ENCODE measurements at places on chromosomes 1 and 21. TPM values are rescaled to one million over a fixed set of nuclear protein-coding genes. Genes with fewer than 3 reads are reported as not detected.

GRCh38 chr1:64956733-64957441 is 9.5 kb downstream of the JAK1 start:
- no peak for DNase-seq

DNA sequence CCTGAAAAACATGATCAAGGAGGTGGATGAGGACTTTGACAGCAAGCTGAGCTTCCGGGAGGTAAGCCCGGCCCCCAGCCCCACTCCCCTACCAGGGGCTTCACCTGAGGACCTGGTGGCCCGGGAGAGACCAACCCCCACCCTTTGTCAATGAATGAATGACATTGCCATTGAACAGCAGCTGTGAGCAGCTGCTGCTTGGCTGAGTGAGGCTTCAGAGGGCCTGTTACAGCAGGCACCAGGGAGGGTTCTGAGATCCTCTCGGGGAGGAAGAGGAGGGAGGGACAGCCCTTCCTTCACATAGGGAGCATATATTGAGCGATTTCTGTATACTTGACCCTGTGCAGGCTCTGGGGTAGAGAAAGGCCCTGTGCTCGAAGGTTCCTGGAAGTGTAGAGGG is 12.3 kb upstream of the CTRC start:
- no peak for DNase-seq

DNA sequence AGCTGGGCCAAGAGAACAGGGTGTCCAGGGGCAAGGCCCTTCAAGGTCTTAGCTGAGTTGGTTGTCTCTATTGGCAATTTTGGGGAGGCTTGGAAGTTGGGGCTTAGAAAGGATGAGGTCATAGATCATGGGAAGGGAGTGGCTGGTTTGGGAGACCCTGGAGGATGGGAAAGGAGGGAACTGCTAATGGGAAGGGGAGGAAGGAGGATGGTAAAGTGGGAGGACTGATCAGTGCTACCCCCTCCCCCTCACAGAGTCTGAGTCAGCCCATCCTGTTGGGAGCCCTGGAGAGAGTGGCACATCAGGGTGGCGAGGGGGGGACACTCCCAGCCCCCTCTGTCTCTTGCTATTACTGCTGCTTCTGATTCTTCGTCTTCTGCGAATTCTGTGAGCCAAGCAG is 5.1 kb downstream of the EFNA4 start:
- no peak for DNase-seq

DNA sequence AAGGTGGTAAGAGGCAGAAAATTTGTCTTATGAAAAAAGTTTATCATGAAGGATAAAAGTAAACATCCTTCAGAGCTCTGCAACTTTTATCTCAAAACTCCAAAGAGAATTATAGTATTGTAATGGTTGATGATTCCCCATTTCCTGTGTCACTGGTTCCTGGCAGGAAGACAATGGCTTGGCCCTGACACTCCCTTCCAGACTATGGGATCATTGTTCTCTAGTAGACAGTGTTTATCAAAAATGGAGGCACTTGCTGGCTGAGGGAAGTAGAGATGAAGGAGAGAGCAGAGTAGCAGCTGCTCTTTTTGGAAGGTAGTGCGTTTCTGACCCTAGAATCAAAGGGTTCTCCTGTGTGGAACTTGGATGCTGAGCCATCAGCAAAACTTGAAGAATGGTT is 145.9 kb upstream of the ATP1B1 start:
- DNase-seq = no peak

- DNase-seq = peak; percentile 93
Observed at GRCh38 chr1:226034482-226034881, 28.0 kb upstream of the H3-3A start.

- no peak for DNase-seq
Observed at GRCh38 chr21:37877171-37877570, 39.1 kb downstream of the KCNJ6 start.

DNA sequence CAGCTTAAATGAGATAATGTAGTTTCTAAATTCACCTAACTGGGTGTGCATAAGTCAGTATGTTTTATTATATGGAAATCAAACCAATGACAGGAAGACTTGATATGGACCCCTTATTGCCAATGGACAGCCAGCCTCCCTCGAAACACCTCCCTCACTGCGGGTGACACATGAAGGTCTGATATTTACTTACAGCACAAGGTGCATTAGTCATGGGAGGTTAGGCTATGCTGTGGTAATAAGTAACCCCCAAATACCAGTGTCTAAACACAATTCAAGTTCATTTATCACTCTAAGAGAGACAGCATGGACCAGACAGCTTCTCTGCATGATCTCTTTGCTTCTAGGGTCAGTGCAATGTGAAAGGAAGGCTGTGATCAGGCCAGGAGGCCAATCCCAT is 126.0 kb upstream of the KCNJ6 start:
- DNase-seq = no peak

- DNase-seq = no peak
Observed at GRCh38 chr1:106254748-106255147, 801.7 kb upstream of the PRMT6 start.

GRCh38 chr1:45403718-45404117 is 63.5 kb upstream of the MUTYH start:
- DNase-seq = no peak

- DNase-seq = no peak
Observed at GRCh38 chr1:229845410-229846138, 219.5 kb downstream of the URB2 start.

GRCh38 chr1:78902641-78903040 is 103.9 kb downstream of the ADGRL4 start:
- no peak for DNase-seq

DNA sequence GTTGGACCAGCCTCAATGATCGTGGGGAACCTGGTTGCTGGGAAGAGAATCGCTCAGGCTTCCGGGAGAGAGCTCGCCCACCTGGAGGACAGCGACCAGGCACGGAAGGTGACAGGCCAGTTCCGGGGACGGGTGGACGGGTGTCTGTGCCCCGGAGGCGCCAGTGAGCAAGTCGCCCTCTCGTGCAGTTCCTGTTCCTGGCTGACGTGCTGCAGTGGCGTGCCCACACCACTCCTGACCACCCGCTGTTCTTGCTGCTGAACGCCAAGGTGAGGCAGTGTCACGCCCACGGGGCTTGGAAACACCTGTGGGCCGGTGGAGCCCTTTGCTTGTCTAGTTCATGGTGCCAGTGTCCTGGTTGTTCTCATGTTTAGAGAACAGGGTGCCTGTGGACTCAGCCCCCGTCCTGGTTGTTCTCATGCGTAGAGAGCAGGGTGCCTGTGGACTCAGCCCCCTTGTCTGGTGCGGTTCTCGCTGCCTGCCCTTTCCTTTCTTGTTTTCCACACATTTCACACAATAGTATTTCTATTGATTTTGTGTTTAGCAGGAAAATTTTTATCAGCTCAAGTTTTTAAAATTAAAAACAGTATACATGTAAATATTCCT is 53.1 kb downstream of the S100B start:
- peak; percentile 71 for DNase-seq

- no peak for DNase-seq
Observed at GRCh38 chr1:28577052-28577678, 14.9 kb upstream of the RAB42 start.

DNA sequence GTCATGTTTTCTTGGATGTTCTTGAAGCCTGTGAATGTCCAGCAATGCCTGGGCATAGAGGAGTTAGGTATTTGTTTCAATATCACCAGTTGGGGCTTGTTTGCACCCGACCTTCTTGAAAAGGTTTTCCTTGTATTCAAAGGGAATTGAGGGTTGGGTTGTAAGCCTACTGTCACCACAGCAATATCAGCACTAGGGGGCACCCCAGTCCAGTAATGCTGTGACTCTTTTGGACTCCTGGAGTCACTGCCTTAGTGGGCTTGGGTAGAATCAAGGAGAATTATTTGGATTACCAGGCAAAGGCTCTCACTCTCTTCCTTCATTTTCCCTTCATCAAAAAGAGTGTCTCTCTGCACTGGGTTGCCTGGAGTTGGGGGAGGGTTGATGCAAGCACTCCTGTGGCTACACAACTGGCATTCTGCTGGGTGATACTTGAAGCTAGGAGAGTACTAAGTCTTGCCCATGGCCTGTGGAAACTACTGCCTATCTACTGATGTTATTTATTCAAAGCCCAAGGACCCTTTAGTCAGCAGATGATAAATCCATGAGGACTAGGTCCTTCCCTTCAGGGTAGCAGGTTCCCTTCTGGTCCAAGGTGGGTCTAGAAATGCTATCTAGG is 34.5 kb downstream of the OR10R2 start:
- DNase-seq = peak; percentile 24

DNA sequence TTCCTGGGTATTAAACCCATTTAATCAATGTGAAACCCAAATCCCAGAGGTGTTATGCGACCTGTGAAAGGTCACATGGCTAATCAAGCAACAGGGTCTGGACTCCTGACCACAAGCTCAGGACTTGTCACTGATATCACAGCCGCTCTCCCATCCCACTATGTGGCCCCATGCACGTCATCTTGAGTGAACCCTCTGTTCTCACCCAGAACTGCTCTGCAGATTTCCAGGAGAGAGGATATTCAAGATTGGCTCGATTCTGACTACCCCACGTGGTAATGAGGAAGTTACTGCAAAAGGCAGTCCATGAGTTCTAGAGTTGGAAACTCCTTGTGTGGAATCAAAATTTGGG is 173.5 kb upstream of the ETV3 start:
- no peak for DNase-seq

GRCh38 chr1:65011983-65012382 is 45.6 kb upstream of the JAK1 start:
- no peak for DNase-seq

DNA sequence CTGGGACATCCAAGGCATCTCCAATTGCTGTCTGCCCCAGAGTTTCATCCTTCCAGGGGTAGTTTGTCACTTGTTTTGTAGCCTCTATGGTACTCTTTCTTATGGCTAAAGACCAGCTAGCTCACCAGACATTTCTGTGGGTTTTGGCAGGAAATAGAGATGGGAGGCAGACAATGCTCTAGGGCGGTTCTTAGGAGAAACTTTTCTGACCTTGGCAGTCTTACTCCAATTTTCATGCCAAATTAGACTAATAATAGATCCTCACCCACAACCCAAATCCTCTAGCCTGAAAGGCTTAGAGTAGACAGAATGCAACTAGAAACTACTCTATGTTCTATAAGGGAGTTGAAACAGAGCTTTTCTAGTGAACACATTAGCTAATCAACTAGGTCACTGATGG is 69.8 kb downstream of the LRIG2 start:
- DNase-seq = no peak

GRCh38 chr21:34878501-34878900 is 170.6 kb downstream of the RUNX1 start:
- no peak for DNase-seq

- no peak for DNase-seq
Observed at GRCh38 chr1:98119796-98120195, 199.0 kb upstream of the DPYD start.

DNA sequence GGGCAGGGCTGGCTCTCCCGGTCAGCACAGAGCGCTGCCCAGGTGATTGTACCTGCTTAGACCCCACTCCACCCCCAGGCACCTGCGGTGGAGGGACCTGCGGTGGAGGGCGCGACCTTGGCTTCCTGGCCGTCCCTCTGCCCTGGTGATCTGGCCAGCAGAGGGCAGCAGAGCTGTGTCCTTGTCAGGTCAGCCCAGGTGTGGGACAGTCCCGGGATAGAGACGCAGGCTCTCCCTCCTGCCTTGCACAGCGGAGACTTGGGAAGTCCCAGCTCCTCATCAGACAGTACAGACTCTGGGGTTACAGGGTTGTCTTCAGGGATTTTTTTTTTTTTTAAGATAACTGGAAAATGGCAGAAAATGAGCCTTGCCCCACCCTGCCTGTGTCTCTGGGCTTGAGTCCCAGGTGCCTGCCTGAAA is 10.0 kb downstream of the SLX9 start:
- DNase-seq = peak; percentile 89

DNA sequence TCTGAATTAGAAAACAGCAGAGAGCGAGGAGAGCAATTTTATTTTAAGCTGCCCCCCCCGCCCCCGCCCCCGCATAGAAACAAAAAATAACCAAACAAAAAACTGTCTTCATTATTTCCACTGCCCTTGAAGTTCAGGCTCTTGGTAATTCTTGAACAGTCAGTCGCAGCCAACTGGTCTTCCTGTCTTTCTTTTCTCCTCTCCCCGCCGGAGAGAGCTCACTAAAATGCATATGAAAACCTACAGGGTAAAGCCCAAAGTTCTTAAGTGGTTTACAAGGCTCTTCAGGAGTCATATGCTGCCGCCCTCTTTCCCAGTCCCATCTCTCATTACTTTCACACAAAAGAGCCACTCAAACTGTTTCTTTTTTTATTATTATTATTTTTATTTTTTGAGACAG is 1.1 kb upstream of the ANKRD35 start:
- DNase-seq = no peak

DNA sequence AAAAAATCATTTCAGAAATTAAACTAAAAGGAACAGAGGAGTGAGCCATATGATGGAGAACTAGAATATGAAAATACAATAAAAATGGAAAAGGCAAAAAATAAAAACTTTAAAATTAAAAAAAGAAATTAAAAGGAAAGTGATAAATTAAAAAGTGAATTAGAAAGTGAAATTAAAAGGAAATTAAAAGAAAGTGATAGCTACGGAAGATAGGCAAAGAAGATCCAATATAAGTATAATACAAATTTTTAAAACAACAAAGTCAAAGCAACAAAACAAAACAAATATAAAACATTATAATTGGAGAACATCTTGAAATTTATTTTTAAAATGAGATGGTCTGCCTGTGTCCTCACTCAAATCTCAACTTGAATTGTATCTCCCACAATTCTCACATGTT is 165.8 kb downstream of the GPATCH2 start:
- no peak for DNase-seq

DNA sequence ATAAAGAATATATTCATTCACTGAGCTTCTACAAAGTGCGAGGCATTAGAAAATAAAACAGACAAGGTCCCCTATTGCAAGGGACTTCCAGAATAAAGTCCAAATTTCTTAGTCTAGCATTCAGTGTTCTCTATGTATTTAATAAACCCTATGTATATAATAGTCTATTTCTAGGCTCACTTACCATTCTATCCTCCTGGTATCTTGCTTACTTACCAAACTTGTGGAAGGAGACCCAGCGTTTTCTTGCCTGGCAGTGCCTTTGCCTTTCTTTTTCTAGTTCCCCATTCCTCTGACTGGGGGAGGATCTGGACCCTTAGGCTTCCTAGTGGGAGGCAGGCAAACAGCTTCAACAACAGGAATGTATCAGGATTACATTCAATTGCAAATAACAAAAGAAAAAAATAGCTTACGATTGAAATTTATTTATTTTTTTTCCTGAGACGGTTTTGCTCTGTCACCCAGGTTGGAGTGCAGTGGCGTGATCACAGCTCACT is 690 bp upstream of the RNF19B start:
- DNase-seq = no peak

GRCh38 chr1:17833661-17834501 is 78.7 kb downstream of the ACTL8 start:
- no peak for DNase-seq

GRCh38 chr1:115068826-115069585 is 20.3 kb downstream of the TSPAN2 start:
- no peak for DNase-seq

LCE3E gene
- total RNA-seq = not detected

COL16A1 gene
- total RNA-seq = 40.6 TPM

PGLYRP3 gene
- total RNA-seq = not detected

OLFML3 gene
- 33.9 TPM for total RNA-seq

PLA2G2F gene
- total RNA-seq = not detected

FAM3B gene
- 0.37 TPM for total RNA-seq

HCRTR1 gene
- 0.37 TPM for total RNA-seq

LRRC8D gene
- total RNA-seq = 7.0 TPM

AADACL4 gene
- not detected for total RNA-seq

Measured in right cardiac atrium (tissue), 5 donors.